ENCODE measurements at places on chromosomes 5 and 9.

DNA sequence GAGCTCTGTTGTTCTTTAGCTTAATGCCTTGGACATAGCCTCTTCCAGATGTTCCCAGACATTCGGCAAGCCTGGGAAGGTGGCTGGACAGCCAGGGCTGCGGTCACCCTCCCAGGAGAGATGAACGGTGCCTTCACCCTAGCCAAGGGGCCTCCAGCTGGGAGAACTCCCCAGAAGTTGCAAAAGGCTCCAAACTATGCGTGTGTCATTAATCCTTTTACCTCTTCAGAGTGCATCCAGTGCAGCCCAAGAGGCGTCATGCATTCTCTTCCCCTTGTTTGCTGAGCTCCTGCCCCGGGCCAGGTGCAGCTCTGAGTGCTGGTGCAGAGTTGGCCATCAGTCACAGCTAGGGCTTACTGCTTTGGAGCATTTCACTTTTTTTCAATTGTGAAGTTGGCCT, 22.8 kb downstream of the HMCN2 start:
- DNase-seq, result no peak

GRCh38 chr9:102135768-102136167, 397.3 kb upstream of the GRIN3A start:
- DNase-seq, result no peak

DNA sequence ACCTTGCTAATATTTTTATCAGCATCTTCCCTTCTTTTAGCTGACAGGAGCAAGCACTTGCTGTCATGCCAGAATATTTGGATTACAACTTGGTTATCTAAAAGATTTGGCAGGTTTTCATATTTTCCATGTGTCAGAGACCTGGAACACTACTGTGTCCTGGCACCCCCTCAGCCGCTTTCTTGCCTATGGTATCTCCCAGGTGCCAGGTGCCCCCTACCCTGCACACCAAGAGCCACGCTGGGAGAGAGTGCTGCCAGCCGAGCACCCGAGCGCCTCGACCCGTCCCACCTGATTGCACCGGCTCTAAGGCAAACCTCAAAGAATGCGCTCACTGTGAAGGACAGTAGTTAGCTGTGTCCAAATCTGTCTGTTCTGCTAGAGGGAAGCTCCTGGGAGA, 84.8 kb downstream of the GTF3C4 start:
- DNase-seq, result no peak

DNA sequence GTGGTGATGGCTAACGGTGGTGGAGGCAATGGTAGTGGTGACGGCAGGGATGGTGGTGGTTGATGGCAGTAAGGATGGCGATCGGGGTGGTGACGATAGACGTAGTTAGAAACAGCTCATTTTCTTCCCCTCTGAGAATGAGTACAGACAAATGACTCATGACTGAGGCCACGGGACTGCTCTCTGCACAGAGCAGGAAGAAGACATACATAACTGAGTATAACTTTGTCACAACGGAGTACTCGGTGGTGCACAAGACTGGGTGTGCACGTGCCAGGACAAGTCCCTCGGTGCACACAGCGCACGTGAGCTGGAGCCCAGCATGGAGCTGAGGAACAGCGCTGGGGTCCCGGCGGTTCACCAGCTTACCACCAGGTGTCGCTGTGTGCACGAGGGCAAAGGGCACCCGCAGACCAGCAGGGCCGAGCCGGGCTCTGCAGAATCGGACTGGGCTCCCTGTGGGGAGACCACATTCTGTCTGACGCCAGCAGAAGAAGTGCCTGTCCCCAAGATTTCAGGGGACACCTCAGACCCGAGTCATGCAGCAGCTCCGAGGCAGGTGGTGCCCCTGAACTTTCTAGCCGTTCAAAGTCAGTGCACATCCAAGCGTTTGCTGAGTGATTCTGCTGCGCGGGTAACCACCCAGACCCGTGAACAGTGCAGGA, 188.6 kb downstream of the FSTL4 start:
- DNase-seq, result peak; percentile 25

GRCh38 chr5:9784231-9784630, 154.1 kb upstream of the TAS2R1 start:
- no peak for DNase-seq

DNA sequence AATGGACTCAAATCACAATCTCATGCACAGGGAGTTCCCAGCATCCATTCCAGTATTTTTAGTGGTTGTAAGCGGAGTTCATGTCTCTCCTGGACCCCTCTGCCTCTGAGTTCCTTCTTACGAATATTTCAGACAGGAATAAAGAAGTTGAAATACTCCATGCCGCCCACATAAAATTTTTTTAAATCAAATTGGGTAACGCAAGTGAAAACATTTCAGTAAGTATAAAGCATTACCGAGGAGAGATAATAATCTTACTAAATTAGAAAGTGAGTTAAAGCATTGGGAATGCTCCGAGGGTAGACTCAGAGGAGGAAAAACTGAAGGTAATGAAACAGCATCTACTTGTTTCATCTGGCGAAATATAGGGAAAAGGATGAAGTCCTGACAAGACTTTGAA, 317.6 kb downstream of the ARRDC3 start:
- no peak for DNase-seq

GRCh38 chr5:120405923-120406322, 58.2 kb upstream of the PRR16 start:
- no peak for DNase-seq

DNA sequence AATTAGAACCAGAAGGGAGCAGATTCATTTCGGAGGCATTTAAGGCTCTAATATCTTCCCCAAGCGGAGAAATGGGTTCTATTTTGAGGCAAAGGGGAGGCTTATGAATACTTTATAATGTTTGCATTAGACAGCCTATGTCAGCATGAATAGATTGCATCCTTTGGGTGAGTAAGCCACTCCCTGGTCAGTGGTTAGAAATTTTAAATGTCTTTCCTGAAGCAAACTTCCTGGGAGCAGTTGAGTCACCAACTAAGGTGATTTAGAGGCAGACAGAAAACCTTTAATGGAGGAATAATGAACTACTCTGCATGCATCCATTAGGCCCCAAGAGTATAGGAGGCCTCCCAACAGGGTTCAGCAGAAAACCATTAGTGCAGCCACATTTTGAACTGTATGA, 204.9 kb downstream of the ELAVL2 start:
- DNase-seq, result no peak

- no peak for DNase-seq
Observed at GRCh38 chr9:77589046-77589795, 58.9 kb downstream of the GNA14 start.

DNA sequence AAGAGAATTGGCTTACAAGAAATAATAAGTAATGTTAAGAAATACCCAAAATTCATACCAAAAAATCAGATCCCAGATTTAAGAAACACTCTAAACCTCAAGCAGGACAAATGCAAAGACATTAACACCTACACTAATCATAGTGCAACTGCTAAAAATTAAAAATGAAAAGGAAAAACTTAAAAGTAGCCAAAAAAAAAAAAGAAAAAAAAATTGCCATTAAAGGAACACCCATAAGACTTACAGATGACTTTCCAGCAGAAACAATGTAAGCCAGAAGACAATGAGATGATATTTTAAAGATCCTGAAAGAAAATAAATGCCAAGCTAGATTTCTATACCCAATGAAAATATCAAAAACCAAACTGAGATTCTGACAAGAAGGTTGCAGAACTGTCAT, 101.5 kb downstream of the DENND1A start:
- DNase-seq, result no peak

DNA sequence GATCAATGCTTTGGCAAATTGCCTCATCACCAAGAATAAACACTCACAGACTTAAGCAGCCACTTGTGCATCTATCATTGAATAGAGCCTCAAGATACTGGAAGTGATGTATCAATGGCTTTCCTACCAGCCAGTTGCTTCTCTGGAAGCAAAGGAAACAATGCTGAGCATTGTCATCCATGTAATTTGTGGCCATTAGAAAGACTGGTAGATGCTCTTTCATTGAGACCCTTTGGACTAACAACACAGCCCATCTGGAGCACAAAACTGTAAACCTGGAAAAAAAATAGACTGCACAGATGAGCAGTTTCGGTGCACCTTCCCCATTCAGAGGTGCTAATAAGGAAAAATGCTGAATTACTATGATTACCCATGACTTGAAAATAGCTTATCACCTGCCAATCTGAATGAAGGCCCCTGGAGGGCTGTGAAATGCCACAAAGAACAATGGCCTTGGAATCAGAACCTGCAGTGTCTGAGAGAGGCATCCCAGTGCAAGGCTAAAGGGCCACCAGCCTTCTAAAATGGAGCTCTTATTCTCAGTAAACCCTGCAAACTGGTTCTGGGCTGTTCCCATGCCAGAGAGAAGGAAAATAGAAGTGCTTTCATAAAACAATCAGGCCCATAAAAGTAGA, 127.5 kb downstream of the RFK start:
- no peak for DNase-seq

DNA sequence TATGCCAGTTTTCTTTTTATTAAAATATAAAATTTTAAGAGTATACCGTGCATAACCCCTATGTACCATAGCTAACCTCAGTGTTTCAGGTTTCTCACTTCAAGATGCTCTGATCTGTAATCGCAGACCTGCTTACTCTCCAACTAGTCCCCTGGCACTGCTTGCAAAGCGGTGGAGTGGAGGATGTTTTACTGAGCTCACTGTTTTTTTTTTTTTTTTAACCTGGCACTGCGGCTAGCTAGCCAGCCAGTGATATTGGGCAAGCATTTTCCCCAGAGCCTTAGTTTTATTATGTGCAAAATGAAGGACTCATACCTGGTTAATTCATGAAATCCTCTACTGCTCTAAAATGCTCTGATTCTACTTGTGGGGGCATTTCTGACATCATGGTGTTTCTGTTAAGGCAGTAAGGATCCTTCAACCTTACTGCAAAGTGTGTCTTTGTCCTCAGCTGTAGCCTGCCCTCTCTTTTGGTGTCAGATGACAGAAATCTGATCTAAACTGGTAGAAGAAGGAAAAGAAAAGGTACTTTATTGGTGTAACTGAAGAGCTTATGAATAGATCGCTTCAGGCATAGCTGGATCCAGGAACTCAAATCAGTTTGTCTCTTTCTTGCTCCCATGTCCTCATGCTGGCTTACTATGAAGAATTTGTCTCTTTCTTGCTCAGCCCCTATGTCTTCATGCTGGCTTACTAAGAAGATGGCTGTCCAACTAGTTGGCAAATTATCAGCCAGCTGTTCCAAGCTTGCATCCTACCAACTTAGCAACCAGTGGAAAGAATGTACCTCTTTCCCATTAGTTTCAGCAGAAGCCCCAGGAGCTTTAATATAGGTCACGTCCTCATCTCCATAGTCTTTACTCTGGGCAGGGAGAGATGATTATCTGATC, 59.8 kb downstream of the DOCK2 start:
- DNase-seq, result no peak

GRCh38 chr9:16705111-16705604, 165.3 kb downstream of the BNC2 start:
- DNase-seq, result no peak

DNA sequence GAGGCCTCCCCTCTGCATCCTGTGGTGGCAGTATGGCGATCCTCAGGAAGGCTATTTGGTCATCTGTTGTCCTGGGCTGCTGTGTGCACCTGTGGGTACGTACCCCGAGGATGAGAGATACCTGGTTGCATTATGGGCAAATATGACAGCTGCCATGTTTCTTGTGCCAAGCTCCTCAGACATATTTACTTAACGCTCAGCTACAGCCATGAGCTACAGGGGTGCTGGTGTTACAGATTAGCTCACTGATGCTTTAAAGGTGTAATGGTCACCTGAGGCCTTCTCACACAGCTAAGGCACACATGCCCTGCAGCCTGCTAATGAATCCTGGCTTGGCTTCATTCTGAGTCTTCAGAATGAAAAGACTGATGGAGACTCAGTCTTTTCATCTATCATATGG, 12.0 kb downstream of the NDST1 start:
- no peak for DNase-seq

GRCh38 chr5:39946356-39947045, 521.7 kb upstream of the DAB2 start:
- DNase-seq, result no peak

- DNase-seq, result peak; percentile 39
Observed at GRCh38 chr9:32968101-32969011, 33.1 kb downstream of the APTX start.

DNA sequence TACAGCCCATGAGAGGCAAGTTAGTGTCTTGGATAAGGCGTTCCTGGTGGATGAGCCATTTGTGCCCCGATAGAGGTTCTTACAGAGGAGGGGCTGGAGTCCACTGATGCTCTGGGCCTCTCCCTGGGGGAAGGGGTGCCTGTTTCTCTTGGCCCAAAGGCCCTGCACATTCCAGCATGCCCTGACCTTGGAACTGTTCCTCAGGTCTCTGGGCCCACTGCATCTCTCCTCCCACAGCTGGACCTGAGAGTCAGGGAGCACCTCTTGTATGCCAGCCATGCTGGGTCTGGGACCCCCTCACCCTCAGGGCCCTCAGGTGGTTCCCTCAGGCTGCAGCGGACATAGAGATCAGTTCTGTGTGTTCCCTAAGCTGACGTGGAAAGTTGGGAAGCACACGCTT, 26.4 kb downstream of the DAPK1 start:
- no peak for DNase-seq

- DNase-seq, result no peak
Observed at GRCh38 chr5:149274939-149275338, 3.3 kb downstream of the AFAP1L1 start.

- DNase-seq, result no peak
Observed at GRCh38 chr5:170573114-170573513, 69.3 kb downstream of the KCNIP1 start.

- DNase-seq, result no peak
Observed at GRCh38 chr5:88979726-88980125, 96.7 kb upstream of the MEF2C start.

DNA sequence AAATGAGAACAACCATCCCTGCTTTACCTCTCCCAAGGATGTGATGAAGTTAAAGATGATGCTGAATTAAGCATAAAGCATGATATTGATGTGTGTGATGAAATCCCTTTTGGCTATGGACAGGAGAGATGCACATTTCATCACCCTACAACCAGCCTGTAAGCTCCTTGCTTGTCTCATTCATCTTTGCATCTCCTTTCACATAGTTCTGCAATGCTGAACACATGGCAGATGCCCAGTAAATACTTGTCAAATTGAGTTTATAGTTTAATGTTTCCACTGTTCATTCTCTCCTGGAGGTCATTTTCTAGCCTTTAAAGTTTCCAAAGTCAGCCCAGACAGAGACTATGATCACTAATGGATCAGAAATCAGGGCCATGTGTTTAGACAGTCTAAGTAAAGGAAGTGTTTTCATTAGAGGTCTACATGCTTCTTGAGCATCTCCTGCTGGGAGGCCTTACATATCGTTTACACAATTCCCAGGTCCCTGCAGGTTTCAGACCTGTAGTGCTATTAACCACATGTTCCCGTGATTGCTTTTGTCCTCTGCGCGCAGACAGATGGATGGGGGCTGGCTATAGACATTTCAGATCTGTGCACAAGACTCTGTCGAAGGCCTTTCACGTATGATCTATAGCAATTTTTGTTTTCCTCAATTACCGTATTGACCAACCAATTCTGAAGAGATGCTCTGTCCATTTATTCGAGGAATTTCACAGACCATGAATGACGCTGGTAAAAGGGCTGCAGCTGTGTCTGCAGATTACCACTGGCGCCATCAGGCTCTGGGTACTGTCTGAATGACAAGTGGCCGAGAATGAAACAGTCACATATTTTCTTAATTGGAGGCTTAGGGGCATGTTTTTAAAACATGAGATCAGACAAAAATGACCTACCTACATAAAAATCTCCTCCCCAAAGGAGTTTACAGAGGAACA, 49.0 kb upstream of the CKMT2 start:
- DNase-seq, result no peak

- no peak for DNase-seq
Observed at GRCh38 chr9:116271340-116271739, 117.7 kb downstream of the PAPPA start.

GRCh38 chr5:158907856-158908255, 191.9 kb downstream of the EBF1 start:
- DNase-seq, result no peak

GRCh38 chr9:36325081-36325828, 67.0 kb upstream of the GNE start:
- DNase-seq, result peak; percentile 9
